ENCODE measurements at places on chromosomes 6 and 20.

GRCh38 chr20:8116067-8116811 lies 15.8 kb upstream of the PLCB1 start:
- DNase-seq: no peak

GRCh38 chr20:47230811-47231256 lies 125.7 kb downstream of the ZMYND8 start:
- no peak for DNase-seq

DNA sequence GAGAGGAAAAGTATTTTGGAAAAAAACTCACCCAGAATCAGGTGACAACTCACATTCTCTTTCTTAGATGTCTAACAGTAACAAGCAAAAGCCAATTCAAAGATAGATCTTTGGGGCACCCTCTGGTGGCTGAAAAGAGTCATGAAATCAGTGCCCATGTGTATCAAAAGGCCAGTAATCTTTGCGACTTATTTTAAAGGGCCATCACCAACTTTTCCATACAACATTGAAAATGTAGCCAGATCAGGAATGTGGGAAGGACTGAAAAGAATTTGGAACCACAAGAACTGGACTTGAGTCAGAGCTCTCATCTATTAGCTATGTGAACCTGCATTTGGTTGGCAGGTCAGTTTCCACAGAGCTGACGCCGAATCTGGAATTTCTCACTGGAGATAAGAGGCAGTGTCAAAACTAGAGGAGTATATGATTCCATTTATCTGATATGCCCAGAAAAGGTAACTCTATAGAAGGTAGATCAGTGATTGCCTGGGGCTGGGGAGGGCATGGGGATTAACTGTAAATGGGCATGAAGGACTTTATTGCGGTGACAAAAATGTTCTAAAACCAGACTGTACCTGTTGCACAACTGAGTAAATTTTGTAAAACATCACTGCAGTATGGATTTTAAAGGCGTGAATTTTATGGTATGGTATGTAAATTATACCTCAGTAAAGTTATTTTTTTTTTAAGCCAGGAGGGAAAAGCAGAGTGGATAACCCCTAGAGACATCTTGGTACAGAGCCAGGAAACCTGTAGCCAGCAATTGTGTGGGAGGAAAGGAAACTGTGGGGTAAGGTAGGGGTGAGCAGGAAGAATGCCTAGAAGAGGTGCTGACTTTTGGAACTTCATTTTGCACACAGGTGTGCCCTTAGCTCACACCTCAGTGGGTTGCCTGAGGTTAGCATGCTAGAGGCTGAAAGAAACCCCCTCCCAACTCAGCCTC lies 117.1 kb upstream of the ASF1A start:
- peak; percentile 35 for DNase-seq

GRCh38 chr6:131952886-131953509 lies 1.8 kb upstream of the CCN2 start:
- no peak for DNase-seq

- DNase-seq: no peak
These were observed 479.5 kb downstream of the CD83 start for GRCh38 chr6:14597090-14597489.

DNA sequence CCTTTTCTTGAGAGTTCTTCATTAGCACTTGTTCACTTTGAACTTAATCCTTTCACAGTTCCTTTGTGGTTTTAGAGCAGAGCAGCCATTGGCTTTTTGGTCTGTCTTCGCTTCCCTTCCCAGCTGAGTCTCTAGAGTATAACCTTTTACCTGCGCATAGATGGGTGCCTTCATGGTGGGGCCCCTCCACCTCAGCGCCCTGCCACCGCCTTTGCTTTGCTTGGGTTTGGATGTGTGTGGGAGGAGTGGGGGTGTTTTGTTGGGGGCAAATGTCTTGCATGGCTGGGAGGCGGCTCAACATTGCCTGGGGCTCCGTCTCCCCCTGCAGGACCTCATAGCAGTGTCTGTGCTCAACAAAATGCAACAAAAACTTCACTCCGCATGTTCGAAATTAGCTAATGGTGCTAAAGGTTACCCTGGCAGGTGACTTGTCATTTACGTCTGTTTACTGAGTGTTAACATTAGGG lies 11.9 kb downstream of the PYGB start:
- DNase-seq: no peak
